ENCODE measurements at places on chromosomes 16 and 17.
A peak's percentile ranks its signal among the peaks of the same experiment; 100 is the strongest.

- no peak for DNase-seq
Observed at GRCh38 chr17:82121660-82122629, 23.9 kb upstream of the FASN start.

DNA sequence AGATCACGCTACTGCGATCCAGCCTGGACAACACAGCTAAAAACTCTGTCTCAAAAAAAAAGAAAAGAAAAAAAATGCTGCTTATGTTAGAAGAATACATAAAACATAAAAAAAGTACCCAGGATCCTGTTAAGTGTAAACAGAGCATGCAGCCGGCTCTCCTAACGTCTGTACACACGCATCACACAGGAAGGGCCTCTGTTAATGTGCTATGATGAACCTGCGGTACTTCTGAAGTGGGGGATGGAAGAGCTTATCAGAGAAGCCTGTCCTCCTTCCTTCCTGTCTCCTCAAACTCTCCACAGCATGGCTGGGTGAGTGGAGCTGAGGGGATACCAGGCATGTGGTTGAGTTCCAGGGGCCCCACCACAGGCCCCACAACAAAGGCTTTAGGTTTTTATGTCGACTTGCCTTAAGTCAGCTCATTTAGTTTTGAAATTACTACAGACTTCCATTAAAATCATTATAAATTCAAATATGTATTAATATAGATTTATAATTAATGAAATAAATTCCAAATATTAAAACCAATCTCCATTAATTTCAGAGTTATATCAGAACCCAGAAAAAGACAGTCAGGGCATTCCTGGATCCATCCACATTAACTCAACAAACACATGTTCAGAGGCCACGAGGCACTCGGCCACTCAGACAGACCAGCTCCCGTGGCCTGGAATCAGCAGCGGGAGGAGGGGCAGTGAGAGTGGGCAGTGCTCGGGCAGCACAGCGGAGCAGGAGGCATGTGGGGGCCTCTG is 11.7 kb downstream of the CCDC57 start:
- no peak for DNase-seq

- DNase-seq = no peak
Observed at GRCh38 chr17:29514792-29515191, 52.0 kb downstream of the ABHD15 start.

DNA sequence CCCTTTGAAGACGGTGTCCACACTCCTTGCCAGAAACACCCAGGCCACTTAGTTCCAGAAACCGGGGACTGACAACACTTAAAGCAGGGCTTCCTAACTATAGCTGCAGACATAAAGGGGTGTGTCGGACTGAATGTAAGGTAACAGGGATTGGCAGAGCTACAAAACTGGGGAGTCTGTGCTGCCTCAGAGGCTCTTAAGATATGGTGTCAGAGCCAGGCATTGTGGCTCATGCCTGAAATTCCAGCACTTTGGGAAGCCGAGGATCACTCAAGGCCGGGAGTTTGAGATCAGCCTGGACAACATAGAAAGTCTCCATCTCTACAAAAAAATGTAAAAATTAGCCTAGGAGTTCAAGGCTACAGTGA is 14.2 kb upstream of the NLRC3 start:
- no peak for DNase-seq

- DNase-seq = no peak
Observed at GRCh38 chr17:1532836-1533602, 16.6 kb upstream of the INPP5K start.

- no peak for DNase-seq
Observed at GRCh38 chr17:9175700-9176467, 154.6 kb downstream of the NTN1 start.

GRCh38 chr17:57783338-57783742 is 38.2 kb upstream of the CCDC182 start:
- DNase-seq = peak; percentile 56

GRCh38 chr16:25109643-25110042 is 1.9 kb upstream of the LCMT1 start:
- no peak for DNase-seq

GRCh38 chr17:7323731-7324437 is 5.3 kb downstream of the NEURL4 start:
- no peak for DNase-seq

GRCh38 chr17:16214190-16215001 is 938 bp downstream of the NCOR1 start:
- DNase-seq = no peak

- DNase-seq = no peak
Observed at GRCh38 chr17:50830994-50831393, 4.4 kb upstream of the WFIKKN2 start.

DNA sequence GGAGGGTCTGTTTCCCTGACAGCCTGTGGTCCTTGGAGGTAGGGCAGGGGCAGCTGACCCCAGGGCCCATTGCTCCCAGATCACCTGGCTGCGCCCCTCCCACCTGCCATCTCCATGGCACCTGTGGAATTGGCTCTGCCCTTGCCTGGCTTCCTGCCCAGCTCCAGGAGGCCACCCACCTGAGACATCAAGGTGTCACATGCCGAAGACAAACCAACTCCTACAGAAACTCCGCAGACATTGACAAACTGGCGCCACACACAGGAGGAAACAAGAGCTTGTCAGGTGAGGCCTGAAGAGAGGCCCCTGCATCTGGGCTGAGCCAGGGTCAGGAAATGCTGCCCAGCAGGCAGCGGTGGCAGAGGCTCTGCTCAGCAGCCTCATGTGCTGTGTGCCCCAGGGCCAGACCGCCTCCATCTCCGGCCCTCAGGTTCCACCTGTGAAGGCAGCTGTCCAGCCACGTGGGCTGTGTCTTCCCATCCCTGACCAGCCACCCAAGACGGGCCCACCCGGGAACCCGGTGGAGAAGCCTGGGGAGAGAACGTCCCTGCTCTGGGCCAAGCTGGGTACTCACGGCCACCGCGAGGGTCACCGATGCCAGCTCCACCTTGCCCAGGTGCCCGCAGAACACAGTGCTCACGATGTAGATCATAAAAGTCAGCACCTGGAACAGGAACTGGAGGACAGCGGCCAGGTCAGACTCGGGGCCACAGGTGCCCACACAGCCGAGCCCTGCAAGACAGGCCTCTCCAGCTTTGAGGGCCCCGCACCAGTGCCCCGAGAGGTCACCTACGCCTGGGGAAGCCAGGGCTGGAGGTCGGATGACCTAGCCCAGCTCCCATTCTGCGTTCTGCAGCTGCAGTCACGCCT is 1.6 kb downstream of the SLC47A2 start:
- DNase-seq = no peak

GRCh38 chr16:2023092-2024031 is 3.3 kb upstream of the NHERF2 start:
- peak; percentile 84 for DNase-seq

DNA sequence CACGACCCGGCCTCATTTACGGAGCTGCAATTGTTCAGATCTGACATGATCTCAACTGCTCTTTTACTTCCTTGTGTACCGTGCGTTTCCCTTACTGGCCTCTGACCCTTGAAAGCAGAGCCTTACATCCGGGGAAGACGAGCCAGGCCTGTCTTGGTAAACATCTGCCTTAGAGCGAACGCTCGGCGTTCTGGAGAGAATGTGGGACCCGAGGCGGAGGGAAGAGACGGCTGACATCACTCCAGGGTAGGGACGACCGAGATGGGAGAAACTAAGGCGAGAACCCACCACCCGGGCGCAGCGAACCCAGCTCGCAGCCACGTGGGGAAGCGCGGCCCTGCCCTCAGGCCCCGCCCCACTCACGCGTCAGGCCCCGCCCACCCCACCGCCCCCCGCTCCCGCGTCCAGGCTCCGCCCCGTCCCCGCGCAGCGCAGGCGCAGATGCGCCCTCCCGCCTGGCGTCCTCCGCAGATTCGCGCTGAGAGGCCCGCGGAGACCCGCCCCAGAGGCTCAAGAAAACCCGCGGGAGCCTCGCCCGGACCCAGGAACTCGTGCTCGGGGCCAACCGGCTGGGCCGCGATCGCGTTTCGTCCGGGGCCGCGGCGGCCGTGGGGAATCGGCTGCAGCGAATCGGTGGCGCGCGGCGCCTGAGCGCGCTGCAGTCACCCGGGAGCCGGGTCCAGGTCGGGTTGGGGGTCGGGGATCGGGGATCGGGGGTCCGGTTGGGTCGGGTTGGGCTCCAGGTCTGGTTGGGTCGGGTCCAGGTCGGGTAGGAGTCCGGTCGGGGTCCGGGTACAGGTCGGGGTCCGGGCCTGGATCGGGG is at the start of gene TELO2:
TELO2 (plus strand) TSS at position 438 of the 823 bp plus-strand sequence. CDS start 922 bp downstream, outside the sequence.
- DNase-seq = peak; percentile 74

- no peak for DNase-seq
Observed at GRCh38 chr17:45855691-45856336, 11.1 kb downstream of the SPPL2C start.

GRCh38 chr17:3915995-3916696 is at the start of gene P2RX1:
TSS of gene P2RX1 (minus strand) at chr17:3916465. CDS start at chr17:3916225, 240 bp downstream.
- no peak for DNase-seq

DNA sequence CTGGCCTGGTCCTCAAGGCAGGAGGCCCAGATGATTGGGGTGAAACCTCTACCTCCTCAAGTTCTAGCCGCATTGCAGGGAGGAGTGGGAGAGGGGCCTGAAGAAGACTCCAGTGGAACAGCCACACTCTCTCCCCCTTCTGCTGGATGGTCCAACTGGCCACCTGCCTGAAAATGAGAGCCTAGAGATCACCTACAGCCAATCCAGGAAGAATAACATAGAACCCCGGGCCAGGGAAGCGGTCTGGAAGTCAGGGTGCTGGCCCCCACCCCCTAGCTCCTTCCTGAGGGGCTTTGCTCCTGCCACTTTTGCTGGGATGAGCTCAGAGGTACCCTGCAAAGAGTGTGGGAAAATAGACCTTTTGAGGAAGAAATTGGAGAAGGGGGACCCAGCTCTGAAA is 1.8 kb downstream of the SLC6A2 start:
- DNase-seq = no peak

GRCh38 chr16:12455287-12455798 is 348.3 kb downstream of the CPPED1 start:
- no peak for DNase-seq

- DNase-seq = no peak
Observed at GRCh38 chr17:44965481-44966234, 2.4 kb downstream of the C1QL1 start.

GRCh38 chr17:8935191-8935590 is 30.3 kb downstream of the PIK3R5 start:
- no peak for DNase-seq

DNA sequence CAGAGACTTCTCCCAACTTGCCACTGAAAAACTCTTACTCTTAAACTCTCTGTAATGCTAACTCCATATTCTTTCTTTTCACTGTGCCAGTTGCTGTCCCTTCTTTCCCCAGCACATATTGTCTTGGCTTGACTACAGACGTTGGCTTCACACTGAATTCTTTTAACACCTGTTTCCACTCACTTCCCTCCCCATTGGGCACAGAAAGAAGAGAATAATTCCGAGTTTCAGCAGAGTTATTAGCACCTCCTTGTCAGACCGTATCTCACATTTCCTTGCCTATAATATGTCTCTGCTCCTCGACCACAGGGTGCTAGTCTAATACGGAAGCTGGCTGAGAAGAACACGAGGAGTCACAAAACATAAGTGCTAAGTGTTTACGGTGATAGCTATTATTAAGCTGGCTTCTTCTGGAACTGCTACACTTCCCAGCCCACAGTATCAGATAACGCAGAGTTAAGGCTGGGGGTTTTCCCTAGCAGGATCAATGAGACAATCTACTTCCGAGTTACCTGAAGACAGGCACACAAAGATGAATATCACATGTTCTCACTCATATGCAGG is 188.5 kb upstream of the CDH8 start:
- no peak for DNase-seq

GRCh38 chr17:62098623-62099231 is 33.6 kb upstream of the MED13 start:
- DNase-seq = no peak

- DNase-seq = no peak
Observed at GRCh38 chr16:17275076-17276009, 195.4 kb downstream of the XYLT1 start.

- DNase-seq = no peak
Observed at GRCh38 chr16:83238949-83239691, 568.7 kb upstream of the HSBP1 start.

GRCh38 chr17:17892009-17892408 is 55.2 kb upstream of the SREBF1 start:
- DNase-seq = no peak

DNA sequence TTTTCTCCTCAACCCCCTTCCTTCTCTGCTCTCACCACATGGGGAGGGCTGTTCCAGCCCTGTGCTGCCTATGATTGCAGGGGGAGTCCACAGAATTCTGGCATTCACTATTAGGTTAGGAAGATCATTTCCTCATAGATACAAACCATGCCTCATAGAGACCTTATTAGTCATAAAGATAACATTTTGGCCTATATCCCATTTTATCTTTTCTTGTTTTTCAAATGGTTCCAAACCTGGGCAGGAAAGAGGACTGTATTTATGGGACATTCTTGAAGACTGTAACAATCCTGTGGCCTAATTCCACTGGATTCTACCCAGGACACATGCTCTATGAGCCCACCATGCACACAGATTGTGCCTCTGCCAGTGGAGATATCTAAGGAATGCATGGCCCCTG is 51.7 kb downstream of the ASIC2 start:
- DNase-seq = no peak

DNA sequence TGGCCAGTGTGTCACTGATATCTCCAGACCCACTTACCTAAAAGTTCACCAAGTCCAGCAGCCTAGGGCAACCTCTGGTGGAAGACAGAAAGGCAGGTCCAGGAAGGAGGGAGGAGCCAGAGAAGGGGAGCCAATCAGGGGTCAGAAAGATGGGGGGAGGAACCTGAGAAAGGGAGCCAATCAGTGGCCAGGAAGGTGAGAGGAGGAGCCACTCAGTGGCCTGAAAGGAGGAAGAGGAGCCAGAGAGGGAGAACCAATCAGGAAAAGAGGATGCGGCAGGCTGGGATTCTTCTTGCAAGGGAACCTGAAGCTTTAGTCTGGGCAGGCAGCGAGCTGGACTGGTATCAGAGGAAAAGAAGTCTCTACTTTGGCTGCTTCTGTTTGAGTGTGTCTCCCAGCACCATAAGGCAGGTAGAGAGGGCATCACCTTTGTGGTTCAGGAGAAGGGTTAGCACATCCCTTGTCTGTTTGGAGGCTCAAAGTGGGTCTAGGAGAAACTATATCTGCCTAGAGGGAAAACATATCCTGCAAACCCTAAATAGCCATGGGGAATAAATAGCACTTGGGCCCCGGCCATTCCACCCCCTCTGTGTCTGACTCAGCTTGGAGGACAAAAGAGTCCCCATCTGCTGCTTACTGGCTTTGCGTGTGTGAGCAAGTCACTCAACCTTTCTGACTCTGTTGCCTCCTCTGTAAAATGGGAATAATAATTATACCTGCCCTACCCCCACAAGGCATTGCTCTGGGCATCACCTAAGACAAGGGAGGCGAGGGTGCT is 43.4 kb upstream of the CRHR1 start:
- DNase-seq = no peak

DNA sequence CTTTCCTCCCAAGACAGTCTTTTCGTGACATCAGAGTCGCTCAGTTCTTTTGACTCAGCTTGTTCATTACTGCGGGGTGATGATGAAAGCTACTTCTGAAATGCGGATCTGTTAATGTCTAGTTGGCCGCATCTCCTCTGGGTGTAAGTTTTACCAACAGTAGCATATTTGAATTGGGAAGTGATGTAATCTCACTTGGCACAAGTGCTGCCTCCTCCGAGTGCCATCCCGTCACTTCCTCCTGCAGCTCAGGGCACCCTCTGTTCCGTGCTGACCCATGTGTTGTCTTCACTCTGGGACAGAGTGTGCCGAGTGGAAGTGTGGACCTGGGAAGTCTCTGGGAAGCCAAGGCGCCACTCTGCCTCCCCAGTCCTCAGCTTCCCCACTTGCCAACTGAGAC is 8.9 kb downstream of the ADAD2 start:
- DNase-seq = peak; percentile 55

GRCh38 chr16:52114379-52114778 is 432.6 kb downstream of the TOX3 start:
- no peak for DNase-seq

Data from caudate nucleus (tissue), 63 donors.